Activated CD4-positive, alpha-beta T cell treated with anti-CD3 and anti-CD28 coated beads for 36 hours (primary cell): ENCODE measurements at places on chromosomes 7 and 10.

- no peak for DNase-seq
Measured at GRCh38 chr7:46534664-46535588, 613.9 kb upstream of the IGFBP3 start.

- no peak for DNase-seq
Measured at GRCh38 chr10:100930368-100930767, 17.6 kb downstream of the SLF2 start.

GRCh38 chr7:51882412-51882811, 565.8 kb upstream of the COBL start:
- DNase-seq = no peak

- no peak for DNase-seq
Measured at GRCh38 chr7:40599836-40600235, 465.0 kb downstream of the SUGCT start.

- DNase-seq = no peak
Measured at GRCh38 chr10:88226891-88227290, 356.2 kb downstream of the RNLS start.

DNA sequence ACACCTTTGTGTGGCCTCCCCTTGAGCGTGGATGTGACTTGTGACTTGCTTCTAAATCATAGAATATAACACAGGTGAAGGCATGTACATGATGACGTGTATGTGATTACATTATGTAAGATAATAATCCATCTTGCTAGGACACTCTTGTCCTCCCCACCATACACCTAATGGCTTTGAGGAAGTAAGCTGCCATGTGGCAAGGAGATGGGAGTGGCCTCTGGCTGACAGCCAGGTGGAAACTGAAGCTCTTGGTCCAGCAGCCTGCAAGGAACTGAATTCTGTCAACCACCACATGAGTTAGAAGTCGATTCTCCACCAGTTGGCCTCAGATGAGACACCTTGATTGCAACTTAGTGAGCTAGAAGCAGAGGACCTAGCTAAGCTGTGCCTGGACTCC, 67.4 kb upstream of the ELN start:
- DNase-seq = no peak

GRCh38 chr10:596725-597345, 92.6 kb downstream of the DIP2C start:
- no peak for DNase-seq

GRCh38 chr7:101608772-101609713, 20.1 kb downstream of the MYL10 start:
- no peak for DNase-seq

DNA sequence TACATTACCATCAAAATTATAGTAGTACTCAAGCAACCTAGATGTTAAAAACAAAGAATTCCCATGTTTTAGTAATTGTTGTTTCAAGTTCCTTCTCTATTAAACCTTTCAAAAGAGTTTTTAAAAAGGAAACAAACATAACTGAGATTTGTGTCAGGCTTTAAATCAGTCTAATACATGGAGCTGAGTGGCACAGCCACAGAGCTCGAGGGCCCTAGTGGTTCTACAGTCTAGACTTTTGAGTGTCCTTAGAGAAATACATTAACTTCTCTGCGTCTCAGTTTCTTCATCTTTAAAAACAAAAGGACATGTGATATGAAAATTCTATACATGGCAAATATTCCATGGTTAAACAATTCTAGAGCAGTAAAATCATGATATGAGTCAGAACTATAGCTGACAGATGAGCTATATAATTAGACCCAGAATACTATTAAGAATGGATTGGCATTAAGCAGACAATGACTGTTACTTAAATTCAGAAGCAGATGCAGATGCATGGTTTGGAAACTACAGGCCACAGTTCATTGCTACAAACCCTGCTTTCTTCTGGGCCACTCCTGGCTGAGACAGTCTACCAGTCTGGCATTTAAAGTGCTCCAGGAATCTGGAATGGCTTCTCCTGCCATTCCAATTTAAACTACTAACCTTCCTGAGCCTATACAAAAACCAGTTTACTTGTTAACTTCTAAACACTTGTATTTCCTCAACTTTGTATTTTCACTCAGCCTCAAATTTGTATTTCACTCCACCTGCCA, 77.4 kb downstream of the EPC1 start:
- no peak for DNase-seq

GRCh38 chr7:103632972-103633371, 187.0 kb upstream of the SLC26A5 start:
- DNase-seq = no peak

DNA sequence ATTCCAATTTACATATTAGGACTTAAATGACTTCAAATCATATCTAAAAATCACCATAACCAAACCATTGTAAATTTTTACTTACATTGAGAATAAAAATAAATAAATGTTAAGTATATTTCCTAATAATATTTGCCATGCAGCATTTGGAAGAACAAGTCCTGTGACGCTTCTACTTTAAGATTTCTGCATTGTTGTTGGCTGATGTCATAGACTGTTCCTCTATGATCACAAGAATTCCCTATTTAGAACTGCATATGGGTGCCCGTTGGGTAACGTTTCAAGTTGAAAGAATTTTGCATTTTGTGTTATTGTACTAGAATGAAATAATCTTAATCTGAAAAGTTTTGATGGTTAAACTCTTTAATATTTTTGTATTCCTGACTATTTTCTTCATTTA, 5.1 kb upstream of the ITGB1 start:
- DNase-seq = no peak

GRCh38 chr7:120998520-120998919, 10.0 kb downstream of the CPED1 start:
- DNase-seq = no peak

DNA sequence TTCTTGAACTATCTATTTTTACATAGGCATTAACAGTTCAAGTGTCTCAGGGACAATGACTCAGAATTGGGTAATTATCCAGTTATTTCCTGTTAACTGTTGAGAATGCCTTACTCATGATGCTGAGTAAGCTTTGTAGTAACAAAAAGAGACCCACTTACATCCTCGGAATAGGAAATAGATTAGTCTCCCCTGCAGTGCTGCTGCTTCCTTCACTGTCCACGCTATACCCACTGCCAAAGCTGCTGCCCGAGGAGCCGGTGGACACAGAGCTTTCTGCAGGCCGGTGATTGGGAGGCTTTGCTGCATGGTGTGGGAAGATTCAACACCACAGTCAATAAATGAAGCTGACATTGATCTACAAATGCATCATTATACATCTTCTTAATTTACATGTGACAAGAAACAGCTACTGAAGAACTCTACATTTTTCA, 357.1 kb downstream of the PCLO start:
- no peak for DNase-seq

- no peak for DNase-seq
Measured at GRCh38 chr10:24469993-24470392, 253.7 kb downstream of the ARHGAP21 start.

- DNase-seq = no peak
Measured at GRCh38 chr7:66804001-66804400, 63.5 kb downstream of the RABGEF1 start.

DNA sequence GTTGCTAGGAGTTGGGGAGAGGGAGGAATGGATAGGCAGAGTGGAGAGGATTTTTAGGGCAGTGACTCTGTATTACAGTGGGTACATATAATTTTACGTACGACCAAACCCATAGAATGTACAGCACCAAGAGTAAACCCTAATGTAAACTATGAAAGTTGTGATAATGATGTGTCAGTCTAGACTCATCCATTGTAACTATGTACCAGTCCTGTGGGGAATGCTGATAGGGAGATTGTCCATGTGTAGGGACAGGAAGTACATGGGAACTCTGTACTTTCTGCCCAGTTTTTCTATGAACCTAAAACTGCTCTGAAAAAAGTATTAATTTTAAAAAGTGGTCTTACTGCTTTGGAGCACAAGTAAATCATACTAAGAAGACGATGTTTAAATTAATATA, 441.8 kb downstream of the AUTS2 start:
- DNase-seq = no peak

GRCh38 chr10:95437669-95438068, 123.5 kb downstream of the SORBS1 start:
- no peak for DNase-seq

DNA sequence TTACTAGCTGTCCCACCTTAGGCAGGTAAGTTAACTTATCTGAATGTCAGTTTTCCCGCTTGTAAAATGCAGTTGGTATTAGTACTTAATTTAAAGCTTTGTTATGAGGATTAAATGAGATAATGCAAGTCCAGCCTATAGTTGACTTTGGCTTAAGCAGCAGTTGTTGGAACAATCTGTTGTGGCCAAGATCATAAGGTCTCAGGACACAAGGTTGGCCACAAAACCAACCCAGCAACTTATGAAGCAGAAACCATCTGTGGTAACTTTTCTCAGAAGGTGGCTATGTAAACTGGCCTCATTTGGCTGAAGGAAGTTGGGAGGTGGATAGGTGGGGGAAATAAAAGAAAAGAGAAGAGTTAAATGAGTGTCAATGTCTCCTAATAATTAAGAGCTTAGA, 29.4 kb downstream of the ENTPD1 start:
- DNase-seq = no peak

DNA sequence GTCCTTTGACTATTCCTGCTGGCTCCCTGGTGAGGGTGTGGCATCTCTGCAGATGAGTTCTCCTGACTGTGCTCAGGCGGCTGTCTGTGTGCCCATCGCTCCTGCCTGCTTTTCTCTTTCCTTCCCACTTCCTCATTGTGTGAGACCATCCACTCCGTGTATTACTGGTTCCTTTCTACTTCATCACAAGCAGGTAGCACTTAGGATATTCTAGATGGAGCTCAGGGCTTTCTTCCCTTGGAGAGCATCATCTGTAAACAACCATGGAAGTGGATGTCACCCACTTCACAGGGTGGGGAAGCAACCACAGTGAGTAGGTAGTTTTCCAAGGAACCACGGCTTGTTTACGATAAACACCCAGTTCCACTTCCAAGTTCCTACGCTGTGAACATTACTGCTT, 15.7 kb downstream of the DNAJB6 start:
- DNase-seq = no peak

DNA sequence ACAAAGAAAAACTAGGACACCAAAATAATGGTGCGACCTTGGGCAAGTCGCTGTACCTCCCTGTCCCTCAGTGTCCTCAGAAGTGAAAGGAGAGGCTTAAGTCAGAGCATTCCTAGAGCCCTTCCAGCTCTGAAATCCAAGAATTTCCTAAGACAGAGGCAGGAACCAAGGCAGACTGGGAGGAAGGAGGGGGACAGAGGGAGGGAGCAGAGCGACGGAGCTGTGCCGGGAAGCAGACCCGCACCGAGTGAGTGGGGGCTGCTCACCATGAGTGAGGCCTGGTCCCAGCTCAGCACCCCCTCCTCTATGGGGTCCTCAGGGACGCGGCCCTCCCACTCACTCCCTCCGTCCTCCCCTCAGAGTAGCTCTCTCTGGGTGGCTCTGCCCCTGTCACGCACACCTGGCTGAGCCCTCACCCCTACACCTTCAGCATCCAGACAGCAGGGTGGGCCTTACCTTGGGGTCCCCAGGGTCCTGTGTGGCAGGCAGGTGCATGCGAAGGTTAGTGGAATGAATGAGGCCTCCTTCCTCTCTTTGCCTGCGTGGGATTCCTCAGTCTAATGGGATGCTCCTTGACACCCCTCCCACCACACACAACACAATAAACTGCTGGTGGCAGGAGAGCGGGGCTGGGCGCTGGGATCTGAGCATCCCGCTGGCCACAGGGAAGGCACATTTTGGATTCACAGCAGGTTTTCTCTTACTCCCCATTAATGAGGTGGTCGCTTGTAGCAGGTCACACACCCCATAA, 4.6 kb upstream of the SMARCD3 start:
- DNase-seq = no peak

- DNase-seq = no peak
Measured at GRCh38 chr10:89470628-89471027, 56.3 kb downstream of the IFIT5 start.

GRCh38 chr7:51040787-51041186, 258.1 kb upstream of the GRB10 start:
- DNase-seq = no peak

GRCh38 chr10:1638889-1639419, 98.4 kb downstream of the ADARB2 start:
- DNase-seq = no peak

DNA sequence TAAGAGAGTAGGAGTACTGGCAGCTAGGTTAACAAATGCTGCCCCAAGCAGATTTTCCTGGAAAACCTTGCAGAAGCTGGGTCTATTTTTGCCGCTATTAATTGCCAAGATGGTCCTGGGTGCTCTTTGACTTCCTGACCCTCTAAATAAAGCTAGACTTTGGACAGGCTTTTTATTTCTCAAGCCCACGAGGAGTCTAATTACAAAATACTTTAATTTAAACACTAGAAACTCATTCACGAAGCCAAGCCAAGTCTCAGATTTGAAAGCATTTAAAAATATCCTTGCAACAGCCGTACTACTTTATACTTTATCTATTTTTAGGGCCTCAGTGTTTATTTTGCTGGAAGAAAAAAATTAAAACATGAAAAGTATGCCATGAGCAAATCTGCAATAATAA, 45.1 kb downstream of the TMEM26 start:
- no peak for DNase-seq

- no peak for DNase-seq
Measured at GRCh38 chr10:84261236-84261915, 16.5 kb downstream of the RGR start.

DNA sequence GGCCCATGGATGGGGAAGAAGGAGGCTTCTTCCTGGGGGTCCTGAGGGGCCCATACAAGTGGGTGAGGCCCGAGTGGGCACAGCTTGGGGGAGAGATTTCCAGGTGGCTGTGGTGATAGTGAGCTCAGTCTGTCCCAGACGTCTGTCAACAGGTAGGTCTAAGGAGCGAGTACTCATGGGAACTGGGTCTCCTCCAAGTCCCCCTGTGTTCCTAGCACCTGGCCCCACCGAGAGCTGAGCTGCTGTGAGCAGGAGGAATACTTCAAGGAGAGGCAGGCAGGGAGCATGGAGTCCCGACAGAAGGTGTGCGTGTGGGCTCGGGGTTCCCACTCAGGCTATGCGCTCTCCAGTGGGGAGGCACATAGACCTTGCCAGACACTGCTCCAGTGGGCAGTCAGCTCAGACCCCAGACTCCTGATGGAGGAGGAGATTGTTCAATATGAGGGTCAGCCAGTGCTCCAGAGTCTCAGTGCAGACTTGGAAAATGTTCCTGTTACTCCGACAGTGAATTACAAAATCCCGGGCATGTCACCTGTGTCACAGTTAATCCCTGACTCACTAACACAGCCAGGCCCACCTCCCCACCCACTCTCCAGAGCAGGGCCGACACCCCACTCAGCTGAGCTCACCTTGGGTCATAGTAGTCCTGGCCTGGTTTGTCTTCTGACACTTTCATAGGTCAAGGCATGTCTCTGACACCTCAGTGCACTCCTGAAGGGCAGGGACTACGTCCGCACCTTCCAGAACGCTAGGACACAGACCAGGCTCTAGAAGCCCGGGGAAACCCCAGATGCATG, 28.2 kb upstream of the C10orf53 start:
- DNase-seq = no peak

DNA sequence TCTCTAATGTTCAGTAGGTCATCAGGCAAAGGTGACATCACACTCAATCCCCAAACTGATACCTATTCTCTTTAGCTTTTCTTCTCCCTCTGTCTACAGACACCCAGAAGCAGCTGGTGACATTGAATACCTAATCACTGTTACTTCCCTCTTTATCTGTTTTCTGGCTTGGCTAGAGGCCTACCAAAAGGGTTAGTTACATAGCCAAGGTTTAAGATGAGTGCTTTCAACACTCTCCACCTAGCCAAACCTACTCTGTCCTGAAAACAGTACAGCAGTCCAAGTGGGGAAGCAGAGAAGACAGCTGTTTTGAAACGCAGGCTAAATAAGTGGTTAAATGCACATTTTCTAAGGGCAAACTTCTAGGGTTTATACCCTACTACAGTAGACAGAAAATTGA, 39.4 kb downstream of the CCNJ start:
- DNase-seq = no peak

GRCh38 chr7:156204820-156205219, 392.6 kb upstream of the SHH start:
- DNase-seq = no peak

GRCh38 chr10:21705828-21706176, 171.8 kb downstream of the MLLT10 start:
- no peak for DNase-seq
